Vagina (tissue), 2 donors: ENCODE measurements at places on chromosomes 6 and 20.

GRCh38 chr6:32415521-32416019 is 8.6 kb upstream of the BTNL2 start:
- no peak for DNase-seq

DNA sequence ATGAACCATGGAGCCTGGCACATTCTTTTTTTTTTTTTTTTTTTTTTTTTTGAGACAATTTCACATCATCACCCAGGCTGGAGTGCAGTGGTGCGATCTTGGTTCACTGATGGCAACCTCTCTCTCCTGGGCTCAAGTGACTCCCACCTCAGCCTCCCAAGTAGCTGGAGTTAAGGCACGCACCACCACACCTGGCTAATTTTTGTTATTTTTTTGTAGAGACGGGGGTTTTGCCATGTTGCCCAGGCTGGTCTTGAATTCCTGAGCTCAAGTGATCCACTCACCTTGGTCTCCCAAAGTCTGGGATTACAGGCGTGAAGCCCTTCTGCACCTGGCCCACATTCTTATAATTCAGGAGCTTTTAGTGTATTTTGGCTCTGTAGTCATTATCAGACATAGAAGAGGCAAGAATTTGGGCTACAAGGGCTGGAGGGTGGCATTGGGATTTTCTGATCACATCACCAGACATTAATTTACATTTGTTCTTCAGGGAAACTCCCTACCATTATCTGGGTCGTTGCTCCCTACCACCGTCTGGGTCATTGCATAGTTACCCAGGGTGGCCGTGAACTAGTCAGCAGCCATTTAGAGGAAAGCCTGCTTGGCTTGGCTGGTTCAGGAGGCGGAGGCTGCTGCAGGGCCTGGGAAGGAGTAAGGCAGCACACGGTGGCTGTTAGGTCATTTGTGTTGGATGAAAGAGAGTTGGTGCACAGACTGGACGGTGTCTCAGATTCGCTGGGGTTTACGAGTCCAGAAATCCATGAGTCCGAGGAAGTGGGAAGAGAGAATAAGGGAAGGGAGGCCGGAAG is 17.6 kb downstream of the ARID1B start:
- no peak for DNase-seq

DNA sequence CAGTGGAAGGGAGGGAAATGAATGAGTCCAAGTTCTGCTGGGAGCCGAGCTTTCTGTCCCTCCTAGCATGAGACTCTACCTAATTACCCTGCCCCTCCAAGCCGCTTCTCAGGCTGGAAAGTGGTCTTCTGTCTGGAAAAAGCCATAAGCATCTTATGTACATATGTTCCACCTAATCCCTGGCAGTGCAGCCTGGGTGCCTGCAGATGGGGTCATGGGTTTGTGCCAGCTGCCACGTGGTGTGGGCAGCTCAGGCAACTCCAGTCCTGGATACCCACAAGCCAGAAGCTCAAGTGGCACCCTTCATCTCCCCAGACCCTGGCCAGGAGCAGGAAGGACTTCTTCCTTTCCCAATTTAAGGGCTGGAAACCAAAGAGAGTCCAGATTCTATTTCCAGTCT is 253.1 kb downstream of the LY86 start:
- DNase-seq: no peak

- DNase-seq: no peak
Measured at GRCh38 chr6:47160702-47161101, 118.6 kb upstream of the ADGRF1 start.

GRCh38 chr20:57450931-57451330 is 59.7 kb downstream of the RBM38 start:
- DNase-seq: no peak

- no peak for DNase-seq
Measured at GRCh38 chr6:13853871-13854270, 39.5 kb upstream of the MCUR1 start.

- DNase-seq: no peak
Measured at GRCh38 chr6:116144605-116145004, 18.7 kb upstream of the COL10A1 start.

DNA sequence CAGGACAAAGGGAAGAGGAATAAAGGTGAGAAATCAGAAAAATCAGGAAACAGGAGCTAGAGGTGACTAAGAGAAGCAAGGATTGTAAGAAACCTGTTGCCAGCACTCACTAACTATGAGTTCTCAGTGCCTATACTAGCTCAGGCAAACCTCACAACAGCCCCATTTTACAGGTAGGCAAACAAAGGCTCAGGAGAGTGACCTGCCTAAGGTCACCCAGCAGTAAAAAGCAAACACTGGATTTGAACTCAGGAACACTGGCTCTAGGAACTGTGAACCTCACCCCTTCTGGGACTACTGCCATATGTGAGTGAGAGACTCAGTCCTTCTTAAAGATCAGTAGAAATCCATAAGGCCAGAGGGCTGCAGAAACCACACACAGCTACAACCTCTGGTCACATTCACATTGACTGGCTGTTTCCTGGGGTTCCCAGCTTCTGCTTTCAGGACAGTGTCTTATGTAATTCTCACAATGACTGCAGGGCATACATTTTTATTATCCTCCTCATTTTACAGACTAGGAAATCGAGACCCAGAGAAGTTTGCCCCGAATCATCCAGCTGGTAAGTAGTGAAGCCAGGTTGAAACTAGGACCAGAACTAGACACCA is 80.7 kb upstream of the MAFB start:
- DNase-seq: no peak

GRCh38 chr6:82094166-82094806 is 153.3 kb downstream of the IBTK start:
- no peak for DNase-seq

DNA sequence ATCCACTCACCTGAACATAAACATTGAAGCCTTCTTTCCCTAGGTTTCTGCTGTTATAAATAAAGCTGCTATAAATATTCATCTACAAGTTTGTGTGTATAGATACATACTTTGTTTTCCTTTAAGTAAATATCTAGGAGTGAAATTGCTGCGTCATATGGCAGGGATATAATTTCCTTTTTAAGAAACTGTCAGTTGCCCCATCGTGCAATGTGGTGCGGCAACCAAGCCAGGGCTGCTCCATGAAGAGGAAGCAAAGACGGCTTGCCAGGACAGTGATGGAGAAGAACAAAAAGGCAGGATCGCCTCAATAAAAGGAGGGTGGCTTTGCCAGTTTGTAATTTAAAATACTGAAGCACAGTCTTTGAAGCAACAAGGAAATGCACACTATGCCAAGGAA is 36.6 kb downstream of the CITED2 start:
- DNase-seq: no peak

GRCh38 chr20:37995856-37996605 is 37.2 kb downstream of the TTI1 start:
- DNase-seq: no peak

GRCh38 chr6:113396730-113397129 is 460.4 kb upstream of the MARCKS start:
- DNase-seq: no peak

DNA sequence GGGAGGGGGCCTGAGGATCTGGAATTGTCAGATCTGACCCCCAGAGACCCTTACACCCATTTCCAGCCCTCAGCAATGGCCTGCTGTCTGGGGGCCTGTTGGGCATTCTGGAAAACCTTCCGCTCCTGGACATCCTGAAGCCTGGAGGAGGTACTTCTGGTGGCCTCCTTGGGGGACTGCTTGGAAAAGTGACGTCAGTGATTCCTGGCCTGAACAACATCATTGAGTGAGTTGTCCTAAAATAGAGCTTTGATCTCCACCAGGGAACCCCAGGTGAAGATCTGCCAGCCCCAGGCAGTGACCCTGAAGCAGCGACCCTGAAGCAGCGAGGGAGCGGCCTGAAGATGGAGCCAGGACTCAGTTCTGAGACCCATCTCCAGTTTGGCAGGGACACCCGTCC is 2.2 kb downstream of the BPIFA1 start:
- no peak for DNase-seq

- DNase-seq: no peak
Measured at GRCh38 chr20:38267296-38267695, 6.8 kb upstream of the KIAA1755 start.

DNA sequence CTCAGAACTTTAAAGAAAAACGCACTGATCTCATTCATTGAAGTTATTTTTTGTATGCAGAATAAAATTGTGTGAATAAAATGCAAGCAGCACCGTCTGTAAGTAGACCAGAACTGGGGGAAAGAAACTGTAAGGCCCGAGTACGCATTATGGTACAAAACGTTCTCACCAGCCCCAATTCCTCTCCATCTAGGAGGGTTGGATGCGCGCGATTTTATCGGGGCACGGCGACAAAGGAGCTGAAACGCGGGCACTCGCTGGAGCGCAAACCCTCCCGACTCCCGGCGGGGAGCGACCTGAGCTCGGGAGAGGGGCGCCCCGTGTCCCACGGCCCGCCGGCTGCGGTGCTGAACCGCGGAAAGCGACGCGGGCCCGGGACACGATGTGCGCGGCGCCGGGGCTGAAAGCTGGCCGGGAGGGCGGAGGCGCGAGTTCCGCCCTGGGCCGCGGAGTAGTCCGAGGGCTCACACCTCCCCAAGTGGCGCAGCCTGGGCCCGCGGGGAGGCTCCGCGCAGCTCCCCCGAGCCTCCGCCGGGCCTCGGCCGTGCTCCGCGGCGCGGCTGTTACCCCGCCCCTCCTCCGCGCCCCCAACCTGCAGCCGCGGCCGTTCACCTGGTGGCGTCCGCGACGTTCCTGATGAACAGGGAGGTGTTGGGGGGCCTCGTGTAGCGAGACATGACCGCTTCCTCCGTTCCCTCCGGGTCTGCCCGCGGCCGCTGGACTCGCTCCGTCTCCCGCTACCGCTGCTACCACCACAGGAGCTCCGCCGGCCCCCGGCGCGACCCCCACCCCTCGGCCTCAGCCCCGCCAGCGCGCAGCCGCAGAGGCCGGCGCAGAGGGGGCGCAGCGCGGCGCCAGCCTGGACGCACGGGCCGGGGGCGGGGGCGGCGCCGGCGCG is at the start of gene SRSF12:
TSS of gene SRSF12 (minus strand) at position 861 of the 898 bp plus-strand sequence. CDS start at position 677, 184 bp downstream.
- DNase-seq: no peak
